ENCODE measurements at places on chromosomes 4 and X.

GRCh38 chr4:9808077-9808476 lies 26.6 kb downstream of the DRD5 start:
- DNase-seq = no peak

DNA sequence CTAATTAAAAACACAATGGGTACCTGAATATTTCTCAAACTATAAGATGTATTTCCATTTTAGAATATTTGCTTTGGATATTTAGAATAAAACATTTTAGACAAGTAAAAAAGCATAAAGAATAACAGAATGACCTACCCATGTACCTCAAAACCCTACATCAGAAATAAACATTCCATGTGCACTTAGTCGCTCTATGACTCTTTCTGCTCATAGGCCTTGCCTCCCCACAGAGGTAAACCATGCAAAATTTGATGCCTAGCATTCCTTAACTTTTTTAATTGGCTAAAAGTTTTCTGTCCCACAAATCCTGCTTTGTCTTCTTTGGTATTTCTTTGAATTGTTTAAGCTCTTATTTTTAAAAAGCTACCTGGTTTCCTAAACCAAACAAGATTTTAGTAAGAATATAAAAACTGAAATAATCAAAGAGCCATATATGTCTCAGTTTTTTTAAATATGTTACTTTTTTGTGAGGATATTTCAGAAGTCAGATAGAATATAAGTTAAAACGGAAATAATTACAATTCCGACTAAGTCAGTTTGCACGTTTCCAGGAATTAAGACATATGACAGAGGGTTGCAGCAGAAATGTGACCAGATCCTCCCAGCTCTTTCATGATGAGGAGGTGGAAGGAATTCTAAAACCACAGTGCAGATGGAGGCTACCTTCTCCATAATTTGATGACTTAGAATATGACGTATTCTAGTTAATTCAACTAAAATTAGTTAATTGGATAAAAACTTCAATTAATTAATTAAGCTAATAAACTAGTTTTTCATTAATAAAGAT lies 102.5 kb downstream of the FIP1L1 start:
- no peak for DNase-seq

DNA sequence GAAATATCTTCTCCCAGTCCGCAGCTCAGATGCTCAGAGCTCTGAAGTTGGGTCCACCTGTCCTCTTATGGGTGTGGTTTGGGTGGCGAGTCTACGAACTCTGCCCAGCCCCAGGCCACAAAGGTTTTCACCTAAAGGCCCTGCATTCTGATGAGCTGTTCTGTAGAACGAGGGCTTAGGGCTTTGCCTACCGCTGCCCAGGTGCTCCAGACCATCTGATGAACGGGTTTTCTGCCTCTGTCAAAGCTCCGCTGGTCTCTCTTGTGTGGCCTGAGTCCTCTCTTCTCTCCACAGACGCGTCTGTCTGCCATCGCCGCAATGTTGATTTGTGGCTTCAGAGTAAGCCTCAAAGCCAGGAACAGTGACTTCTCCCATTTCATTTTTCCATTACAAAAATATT lies 28.4 kb upstream of the CPLX1 start:
- DNase-seq = no peak

GRCh38 chr4:158786955-158787354 lies 18.1 kb downstream of the FNIP2 start:
- DNase-seq = no peak

- DNase-seq = no peak
Observed at GRCh38 chr4:108119199-108119800, 49.4 kb downstream of the LEF1 start.

GRCh38 chrX:2360731-2361130 lies 140.0 kb downstream of the DHRSX start:
- no peak for DNase-seq

- no peak for DNase-seq
Observed at GRCh38 chr4:141121101-141121500, 12.2 kb downstream of the RNF150 start.

- DNase-seq = no peak
Observed at GRCh38 chr4:130183766-130184165, 1087.8 kb downstream of the C4orf33 start.

DNA sequence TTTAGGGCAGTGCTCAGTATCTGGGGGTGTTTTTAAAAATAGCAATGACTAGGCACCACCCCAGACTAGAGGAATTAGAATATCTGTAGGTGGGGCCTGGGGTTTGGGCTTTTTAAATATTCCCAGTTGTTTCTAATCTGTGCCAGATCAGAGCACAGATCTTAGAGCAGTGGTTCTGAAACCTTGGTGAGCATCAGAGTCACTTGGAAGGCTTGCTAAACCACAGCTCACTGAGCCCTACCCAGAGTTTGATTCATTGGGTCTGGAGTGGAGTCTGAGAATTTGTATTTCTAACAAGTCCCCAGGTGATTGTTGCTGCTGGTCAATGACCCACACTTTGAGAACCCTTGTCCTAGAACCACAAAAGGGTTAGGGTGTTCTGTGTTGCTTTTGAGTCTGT lies 16.7 kb downstream of the HADH start:
- no peak for DNase-seq

GRCh38 chr4:5956285-5957021 lies 61.8 kb downstream of the C4orf50 start:
- DNase-seq = no peak

- DNase-seq = no peak
Observed at GRCh38 chr4:36320117-36320896, 38.9 kb downstream of the DTHD1 start.

- DNase-seq = no peak
Observed at GRCh38 chr4:147012059-147012707, 66.5 kb upstream of the TTC29 start.

GRCh38 chr4:142352712-142353111 lies 493.4 kb downstream of the INPP4B start:
- DNase-seq = no peak

DNA sequence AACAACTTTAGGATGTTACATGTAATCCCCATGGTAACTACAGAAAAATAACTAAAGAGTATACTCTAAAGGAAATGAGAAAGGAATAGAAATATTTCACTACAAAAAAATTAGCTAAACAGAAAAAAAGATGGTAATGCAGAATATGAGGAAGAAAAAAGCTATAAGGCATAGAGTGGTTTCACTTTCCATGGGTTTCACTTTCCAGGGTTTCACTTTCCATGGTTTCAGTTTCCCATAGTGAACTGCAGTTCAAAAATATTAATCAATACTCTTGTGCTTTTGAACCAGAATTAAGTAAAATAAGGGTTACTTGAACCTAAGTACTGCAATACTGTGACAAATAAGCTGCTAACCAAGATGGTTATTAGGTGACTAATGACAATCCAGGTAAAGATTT lies 42.0 kb downstream of the NPFFR2 start:
- no peak for DNase-seq

DNA sequence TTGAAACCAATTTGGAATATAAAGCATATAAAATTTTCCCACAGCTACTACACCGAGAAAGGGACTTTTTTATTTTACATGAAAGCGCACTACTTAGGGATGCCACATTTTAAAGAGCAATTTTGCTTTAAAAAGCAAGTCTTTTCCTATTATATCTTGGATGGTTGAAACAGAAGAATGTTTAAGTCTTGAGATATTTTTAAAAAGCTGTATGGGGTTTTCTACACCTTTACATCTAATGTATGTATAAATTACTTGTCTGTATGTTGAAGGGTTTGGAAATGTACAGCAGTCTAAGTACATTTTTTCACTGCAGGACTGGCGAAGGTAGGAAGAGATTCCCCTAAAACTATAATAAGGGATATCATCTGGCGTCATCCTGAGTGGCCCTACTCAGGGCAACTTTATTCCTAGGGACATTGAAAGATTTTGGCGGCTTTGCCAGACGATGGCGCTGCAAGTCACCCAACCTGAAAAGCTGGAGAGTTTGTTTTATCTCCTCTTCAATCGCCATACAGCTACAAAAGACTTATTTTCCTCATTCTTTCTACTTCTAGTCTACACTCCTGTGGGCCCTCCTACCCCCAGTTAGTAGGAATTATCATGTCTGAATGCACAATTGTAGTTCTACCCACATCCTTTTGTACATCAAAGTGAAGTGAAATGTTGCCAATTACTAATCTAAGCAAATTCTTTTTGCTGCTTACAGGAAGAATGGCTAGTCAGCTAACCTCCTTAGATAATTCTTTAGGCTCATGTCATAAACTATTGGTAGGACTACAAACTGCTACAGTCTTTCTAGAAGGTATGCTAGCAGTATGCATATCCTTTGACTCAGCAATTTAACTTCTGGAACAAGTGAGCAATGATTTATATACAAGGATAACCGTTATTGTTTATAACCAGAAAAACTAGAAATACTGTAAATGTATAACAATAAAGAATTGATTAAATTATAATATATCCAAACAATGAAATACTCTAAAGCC lies 782 bp upstream of the NEK1 start:
- DNase-seq = no peak

- no peak for DNase-seq
Observed at GRCh38 chr4:2084316-2084715, 25.2 kb downstream of the NAT8L start.

GRCh38 chrX:138740341-138740740 lies 28.8 kb upstream of the FGF13 start:
- DNase-seq = no peak

DNA sequence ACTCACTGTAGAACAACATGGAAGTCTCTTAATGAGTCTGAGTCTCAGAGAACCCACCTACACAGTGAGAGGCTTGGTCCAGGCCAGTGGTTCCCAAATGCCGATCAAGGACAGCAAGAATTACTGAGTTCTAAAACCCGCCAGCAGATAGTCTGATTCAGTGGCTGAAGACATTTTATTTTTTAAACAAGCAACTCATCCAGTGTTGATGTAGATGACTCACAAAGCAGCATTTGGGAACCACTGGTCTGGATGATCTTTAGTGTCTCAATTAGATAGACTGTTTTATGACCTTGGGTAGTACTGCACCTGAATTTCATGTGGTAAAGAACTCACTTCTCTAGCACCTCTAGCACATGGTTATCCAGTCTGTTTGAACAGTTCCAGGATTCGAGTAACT lies 193.6 kb downstream of the FBXW7 start:
- DNase-seq = no peak

DNA sequence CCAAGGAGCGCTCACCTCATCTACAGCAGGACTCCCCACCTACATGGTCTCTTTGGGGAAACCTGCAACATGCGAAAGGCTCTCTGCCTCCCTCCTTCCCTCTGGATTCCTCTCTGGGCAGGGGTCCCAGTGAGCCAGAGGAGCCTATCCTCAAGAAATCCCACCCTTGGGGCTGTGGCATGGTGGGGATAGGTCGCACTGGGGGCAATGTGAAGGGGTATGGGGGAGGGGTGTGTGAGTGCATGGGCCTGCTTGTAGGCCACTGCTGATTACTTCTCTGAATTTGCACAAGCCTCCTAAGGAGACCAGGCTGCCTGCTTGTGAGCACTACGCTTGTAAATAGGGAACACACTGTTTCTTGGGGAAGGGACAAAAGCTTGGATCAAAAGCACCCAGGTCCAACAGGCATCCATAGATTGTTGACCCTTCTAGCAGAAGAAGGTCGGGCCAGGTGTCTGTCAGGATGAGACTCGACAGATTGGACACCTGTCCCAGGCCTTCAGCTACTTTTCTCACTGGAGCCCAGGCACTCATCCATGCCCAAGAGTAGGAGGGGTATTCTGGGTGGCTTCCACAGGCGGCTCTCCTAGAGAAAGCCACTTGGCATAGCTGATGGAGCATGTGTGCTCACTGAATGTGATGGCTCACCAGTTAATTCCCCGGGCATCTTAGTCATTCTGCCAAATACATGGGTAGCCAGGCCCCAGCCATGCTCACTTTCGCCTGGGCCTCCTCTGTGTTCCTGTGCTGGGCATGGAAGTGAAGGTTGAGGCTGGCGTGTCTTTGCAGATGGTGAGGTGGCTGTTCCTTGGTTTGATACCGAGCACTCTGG lies 75.0 kb downstream of the NBDY start:
- DNase-seq = no peak

- no peak for DNase-seq
Observed at GRCh38 chr4:85741921-85742591, 267.1 kb downstream of the ARHGAP24 start.

- DNase-seq = no peak
Observed at GRCh38 chr4:77352192-77352591, 195.2 kb downstream of the CCNG2 start.

GRCh38 chr4:650951-651883 lies 22.9 kb downstream of the ATP5ME start:
- no peak for DNase-seq

GRCh38 chr4:68987007-68987406 lies 35.4 kb upstream of the UGT2A3 start:
- no peak for DNase-seq

GRCh38 chr4:150173432-150173861 lies 95.2 kb downstream of the DCLK2 start:
- no peak for DNase-seq

- DNase-seq = no peak
Observed at GRCh38 chrX:9824554-9824953, 38.3 kb downstream of the SHROOM2 start.

DNA sequence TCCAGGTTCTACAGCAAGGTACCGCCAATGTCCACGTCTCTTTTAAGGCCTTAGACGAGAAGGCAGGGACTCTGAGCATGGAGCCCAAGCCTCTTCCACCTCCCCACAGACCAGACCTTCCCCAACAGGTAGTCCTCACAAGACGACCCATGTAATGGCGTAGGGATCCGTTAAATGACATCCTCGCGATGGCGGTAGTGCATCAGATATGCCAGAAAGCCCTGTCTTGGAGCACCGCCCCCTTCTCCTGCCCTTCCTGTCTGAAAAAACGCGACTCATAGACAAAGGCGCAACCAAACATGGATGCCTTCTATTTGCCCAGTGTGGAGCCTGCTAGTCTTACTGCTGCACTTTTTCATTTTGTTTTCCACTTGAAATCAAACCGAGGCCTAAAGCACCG lies 185.4 kb downstream of the OR13H1 start:
- no peak for DNase-seq

DNA sequence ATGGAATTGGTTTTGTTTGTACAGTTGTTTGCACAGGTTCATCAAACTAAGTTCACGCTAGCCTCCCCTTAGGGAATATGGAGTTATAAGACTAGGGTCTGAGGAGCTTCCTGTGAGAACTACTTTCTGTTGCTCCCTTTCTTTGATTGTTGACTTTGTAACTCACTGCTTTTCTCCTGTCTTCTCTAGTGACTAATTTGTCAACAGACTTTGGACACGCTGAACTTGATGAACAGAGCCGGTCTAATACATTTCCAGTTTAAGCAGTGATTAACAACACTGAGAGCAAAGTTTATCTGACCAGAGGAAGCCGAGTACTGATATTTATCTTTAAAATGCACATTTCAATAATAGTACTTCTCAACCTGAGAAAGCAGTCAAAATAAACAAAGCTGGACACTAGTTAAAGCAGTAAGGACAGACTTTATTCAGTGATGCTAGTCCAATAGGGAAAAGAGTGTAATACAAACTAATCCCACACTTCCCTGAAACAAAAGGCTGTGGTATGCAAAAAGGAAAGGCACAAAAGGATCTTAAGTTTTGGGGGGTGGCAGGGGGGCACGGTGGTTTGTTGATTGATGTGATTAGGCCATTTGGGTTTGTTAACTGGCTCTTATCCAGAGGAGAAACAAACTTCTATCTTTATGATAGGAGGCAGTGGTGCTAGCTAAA lies 2.7 kb upstream of the NUDT9 start:
- no peak for DNase-seq

Data from GM12892 (cell line).